Activated naive CD8-positive, alpha-beta T cell treated with anti-CD3 and anti-CD28 coated beads, Interleukin-2, amount 50 U/mL, for 24 hours (primary cell): ENCODE measurements at places on chromosomes 1 and 21.
A peak's percentile ranks its signal among the peaks of the same experiment; 100 is the strongest.

DNA sequence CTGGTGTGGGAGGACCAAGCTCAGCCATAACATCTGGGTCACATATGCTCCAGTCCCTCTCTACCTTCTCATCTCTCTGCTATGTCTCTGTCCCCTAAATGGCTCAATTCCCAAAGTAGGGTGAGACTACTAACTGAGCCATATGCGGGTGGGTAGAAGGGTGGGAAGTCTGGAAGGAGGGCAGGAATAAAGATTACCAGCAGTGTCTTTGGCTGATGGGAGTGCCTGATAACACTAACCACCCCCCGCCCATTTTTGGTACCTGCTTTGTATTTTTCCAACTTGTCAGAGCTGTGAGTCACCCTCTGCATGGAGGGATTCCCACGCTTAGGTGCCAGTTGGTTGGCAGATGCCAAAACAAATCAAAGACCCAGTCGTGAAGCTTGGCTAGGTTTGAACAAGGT lies 14.9 kb upstream of the SSBP3 start:
- no peak for DNase-seq

GRCh38 chr1:74772945-74773344 lies 40.0 kb downstream of the TYW3 start:
- no peak for DNase-seq

GRCh38 chr1:103516693-103517092 lies 8.8 kb upstream of the RNPC3 start:
- DNase-seq = no peak

- no peak for DNase-seq
Observed at GRCh38 chr1:246324711-246325110, 182.4 kb downstream of the SMYD3 start.

DNA sequence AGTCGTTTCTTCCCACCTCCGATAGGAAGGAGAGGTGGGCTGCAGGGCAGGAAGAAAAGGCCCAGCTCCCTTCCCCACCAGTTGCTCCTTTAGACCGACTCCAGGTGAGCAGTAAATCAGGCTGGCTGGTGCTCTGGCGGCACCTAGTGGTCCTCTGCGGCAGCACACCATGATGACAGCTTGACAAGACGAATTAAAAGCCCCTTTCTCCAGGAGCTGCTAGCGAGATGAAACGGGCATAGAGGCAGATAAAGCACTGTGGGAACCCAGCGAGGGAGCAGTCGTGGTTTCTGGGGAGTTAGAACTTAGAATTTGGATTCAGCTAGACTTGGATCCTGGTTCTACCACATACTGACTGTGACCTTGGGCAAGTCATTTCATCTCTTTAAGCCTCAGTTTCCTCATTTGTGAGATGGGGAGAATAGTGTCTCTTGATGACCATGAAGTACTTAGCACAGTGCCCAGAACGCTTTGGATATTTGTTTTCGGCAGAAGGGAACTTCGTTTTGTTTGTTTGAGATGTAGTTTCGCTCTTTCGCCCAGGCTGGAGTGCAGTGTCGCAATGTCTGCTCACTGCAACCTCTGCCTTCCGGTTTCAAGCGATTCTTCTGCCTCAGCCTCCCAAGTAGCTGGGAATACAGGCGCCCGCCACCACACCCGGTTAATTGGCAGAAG lies 21.8 kb upstream of the COL9A2 start:
- peak; percentile 90 for DNase-seq

DNA sequence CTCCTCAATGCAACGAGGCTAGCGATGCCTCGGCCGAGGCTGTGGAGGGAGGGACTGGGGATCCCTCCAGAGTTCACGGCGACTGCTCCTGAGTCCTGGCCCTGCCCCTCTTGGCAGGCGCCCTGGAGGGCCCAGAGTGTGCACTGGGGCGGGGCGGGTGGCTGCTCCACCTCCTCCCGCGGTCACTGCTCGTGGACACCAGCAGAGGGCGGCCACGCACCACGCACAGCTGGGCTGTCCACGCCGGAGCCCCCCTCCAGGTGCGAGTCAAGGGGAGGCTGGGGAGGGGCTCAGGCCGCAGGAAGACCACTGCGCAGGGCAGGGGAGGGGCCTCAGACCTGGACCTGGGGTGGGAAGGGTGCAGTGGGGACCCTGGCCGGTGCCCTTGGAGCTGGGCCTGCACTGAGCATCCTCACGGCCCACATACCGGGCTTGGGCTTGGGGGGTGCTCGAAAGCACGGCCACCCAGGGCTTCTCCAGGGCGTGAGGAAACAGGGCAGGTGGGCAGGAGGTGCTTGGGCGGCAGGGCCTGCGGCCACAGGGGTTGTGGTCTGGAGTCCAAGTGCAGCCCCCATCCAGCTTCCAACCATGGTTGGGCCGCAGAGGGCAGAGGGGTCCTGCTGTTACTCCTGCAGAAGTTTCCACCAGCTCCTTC lies 20.6 kb upstream of the TTC34 start:
- peak; percentile 60 for DNase-seq

DNA sequence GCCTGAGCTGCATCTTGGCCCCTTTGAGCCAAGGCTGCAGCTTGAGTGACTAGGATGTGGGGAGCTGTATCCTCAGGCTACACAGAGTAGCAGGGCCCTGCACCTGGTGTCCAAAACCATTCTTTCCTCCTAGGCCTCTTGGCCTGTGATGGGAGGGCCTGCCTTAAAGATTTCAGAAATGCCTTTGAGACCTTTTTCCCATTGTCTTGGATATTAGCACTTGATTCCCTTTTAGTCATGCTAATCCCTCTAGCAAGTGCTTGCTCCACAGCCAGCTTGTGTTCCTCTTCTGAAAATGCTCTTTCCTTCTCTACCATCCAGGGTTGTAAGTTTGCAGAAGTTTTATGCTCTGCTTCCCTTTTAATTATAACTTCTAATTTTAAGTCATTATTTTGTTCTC lies 21.7 kb upstream of the KIRREL1 start:
- no peak for DNase-seq

DNA sequence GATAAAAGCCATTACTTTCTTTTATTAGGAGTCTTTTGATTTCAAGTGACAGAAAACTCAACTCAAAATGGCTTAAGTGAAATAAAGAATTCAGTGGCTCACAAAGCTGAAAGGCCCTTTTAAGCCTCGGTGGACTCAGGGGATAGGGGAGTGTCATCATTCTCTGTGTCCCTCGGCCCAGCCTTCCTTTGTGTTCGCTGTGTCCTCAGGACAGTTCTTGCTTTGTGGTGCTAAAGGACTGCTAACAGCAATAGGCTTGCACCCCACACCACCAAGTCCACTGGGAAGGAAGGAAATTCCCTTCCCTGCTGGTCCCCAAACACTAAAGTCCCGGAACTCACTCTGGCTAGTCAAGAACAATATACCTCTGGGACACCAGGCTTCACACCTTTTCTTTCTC lies 129.2 kb downstream of the NTPCR start:
- DNase-seq = no peak

- no peak for DNase-seq
Observed at GRCh38 chr1:58919959-58920321, 136.1 kb upstream of the JUN start.

GRCh38 chr1:39632682-39633417 lies 6.6 kb downstream of the HEYL start:
- no peak for DNase-seq

DNA sequence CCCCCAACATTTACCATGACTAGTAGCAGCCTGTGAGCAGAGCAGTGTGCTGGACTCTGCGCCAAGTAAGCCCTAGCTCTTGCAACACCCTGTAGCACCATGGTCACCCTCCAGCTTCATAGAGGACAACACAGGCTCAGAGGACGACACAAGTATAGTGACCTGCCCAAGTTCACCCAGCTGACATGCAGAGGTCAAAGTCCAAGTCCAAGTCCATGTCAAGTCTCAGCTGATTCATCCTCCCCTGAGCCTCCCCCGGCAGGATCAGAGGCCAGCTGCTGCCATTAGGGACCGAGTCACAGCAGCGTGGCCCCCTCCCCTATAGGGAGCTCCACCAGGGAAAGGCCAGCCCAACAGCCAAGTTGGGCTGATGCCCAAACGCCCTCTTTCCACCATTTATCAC lies 15.9 kb downstream of the SDC3 start:
- no peak for DNase-seq

DNA sequence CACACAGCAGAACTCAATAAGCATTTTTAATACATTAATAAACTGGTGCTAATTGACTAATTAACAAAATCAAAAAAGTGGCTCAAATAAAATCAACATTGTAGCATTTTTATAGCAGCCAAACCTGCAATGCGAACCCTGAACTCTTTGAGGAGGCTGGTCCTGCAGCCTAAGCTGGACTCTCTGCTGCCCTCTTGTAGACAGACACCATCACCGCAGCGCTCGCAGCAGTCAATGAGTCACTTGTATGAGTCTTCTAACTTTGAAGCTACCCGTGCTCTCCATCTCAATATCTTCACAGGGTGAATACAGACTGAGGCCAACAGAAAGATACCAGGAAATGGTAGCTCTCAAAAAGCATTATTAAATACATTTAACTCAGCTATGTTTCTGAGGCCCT lies 9.7 kb upstream of the KRTAP7-1 start:
- peak; percentile 17 for DNase-seq

DNA sequence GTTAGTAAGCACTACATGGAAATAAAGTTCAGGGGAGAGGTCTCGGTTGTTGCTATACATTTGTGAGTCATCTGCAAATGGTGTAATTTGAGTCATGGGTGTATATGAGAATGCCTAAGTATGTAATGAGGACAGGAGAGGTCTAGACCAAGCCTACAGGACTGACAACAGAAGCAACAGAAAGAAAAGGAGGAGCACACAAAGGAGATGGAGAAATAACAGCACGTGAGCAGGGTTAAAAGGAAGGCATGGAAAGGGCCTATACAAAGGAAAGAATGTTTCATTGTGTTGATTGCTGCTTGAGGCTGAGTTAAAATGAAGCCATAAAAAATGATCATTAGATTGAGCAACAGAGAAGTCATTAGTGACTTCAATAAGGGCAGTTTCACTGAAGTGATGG lies 28.0 kb upstream of the PRKAA2 start:
- DNase-seq = no peak

GRCh38 chr1:197351821-197352440 lies 83.9 kb downstream of the CRB1 start:
- DNase-seq = no peak

DNA sequence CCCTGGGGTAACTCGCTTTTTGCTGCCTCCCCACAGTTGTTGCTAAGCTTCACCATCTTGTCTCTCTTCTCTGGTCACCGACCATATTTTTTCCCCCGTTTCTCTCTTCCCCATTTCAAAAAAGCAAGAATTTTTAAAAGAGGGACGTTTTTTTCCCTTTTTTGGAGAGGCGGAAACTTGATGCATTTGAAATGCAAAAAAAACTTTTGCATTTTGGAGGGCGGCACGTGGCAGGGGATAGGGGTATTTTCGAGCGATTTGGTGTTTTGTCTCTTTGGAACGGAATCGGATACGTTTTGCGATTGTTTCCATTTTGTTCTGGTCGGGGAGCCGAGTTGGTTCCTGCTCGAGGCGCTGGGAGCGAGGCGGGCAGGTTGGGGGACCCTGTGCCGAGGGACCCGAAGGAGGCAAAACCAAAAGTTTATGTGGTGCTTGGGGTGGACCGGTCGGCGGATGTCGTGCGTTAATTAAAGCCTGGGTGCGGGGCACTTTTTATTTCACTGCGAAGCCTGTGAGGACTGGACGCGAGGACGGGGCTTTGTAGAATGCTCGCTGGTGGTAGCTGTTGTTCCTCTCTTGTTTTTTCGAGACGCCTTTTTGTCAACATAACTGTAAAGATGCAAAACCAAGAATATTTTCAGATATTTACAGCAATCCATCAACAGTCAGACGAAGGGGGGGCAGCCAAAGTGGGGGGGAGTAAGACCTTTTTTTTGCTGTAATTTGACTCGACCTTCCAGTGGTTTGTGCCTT lies 884 bp downstream of the H3-3A start:
- DNase-seq = peak; percentile 48

GRCh38 chr21:17889171-17889570 lies 70.0 kb upstream of the C21orf91 start:
- no peak for DNase-seq

DNA sequence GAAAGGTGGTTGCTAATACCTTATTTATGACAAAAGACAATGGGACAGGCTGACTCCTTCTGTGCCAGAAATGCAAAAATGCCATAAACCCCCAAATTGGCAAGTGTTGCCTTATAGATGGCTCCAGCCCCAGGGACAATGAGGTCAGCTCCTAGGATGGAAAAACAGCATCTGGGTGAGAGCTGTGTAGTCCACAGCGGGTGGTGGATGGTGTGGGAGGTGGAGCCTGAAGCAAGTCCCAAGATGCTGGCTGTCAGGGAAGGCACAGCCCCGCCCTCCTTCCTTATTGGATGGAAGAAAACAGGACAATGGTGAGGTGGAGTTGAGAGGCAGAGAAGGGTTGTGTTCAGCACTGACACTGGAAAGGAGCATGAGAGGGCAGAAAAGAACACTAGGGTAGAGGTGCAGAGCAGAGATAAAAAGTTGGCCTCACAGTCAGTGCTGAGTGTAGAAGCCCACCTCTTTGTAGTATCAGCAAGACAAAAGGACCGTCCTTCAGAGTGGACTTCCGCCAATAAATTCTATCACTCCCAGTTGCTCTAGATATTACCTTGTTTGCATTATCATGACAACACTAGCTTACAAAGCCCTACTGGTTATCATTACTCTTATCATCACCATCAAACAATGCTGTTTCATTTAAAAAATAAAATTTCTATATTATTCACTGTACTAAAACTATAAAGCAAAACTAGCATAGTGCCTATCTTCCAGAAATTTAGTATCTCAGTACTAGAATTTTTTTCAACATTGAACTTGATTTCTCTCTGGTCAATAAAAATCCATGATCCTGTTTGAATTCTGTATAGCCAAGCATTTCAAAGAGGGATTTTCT lies 3.7 kb upstream of the SDE2 start:
- peak; percentile 57 for DNase-seq

- peak; percentile 86 for DNase-seq
Observed at GRCh38 chr1:22039594-22040285, 12.8 kb upstream of the CDC42 start.

DNA sequence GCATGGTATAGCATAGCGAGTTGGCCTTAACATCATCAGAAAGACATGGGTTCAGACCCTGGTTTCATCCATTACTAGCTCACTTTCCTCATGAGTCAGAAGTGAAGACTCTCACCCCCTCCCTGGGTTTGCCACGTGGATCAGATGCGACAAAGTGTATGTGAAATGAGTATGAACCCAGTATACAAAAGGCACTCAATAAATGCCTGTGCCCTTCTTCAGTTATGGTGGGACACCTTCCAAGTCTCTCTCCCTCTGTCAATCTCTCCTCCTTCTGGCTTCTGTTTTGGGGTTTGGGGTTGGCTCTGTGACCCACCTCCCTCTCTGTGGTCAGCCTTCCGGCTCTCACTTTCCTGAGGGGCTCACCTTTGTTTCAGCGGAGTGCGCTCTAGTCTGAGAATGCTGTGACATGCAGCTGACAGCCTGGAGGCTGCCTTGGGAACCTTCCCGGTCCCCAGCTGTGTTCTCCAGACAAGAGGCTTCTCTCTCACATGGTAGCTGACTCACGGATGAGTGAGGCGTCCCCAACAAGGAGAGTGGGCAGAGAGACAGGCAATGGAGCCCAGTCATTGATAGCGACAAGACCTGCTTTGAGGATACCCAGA lies 155.0 kb upstream of the EDN2 start:
- peak; percentile 63 for DNase-seq

DNA sequence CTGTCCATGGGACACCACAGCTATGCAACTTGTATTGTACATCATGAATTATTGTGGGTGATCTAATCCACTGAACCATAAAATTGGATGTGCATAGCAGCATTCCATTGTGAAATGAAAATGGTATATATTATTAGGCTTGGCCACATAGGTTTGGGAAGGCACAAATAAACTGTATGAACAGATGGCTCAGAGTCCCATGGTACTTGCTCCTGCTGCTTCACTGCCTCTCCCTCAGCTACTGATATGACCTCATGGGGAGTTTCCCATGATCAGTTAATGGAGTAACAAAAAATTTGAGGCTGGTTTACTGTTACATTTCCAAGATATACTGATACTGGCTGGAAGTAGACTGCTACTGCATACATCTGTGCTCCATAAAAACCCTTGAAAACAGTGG lies 152.7 kb upstream of the NEGR1 start:
- DNase-seq = no peak
